ENCODE measurements at places on chromosomes 1 and 21.

GRCh38 chr21:46608672-46609111 is 3.8 kb upstream of the S100B start:
- no peak for DNase-seq

GRCh38 chr21:32934829-32935228 is 90.9 kb upstream of the OLIG2 start:
- DNase-seq = peak; percentile 11

GRCh38 chr1:87130438-87130837 is 198.2 kb upstream of the LMO4 start:
- DNase-seq = no peak

DNA sequence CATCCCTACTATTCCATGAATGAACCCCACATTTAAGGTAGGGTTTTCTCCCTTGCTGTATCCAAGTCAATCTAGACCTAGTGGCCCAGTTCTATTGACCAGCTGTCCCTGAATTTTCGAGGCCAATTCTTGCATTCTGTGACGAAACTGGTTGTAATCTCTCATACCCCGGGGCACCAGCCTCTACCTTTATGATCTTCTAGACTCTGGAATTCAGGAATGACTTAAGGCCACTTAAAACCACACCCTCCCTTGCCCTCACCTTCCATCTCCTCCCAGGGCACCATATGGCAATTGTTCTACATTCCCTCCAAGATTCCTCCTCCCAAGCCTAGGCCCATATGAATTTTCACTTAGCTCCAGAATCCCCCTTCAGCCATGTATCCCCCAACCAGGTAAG is 48.9 kb downstream of the RHOU start:
- no peak for DNase-seq

DNA sequence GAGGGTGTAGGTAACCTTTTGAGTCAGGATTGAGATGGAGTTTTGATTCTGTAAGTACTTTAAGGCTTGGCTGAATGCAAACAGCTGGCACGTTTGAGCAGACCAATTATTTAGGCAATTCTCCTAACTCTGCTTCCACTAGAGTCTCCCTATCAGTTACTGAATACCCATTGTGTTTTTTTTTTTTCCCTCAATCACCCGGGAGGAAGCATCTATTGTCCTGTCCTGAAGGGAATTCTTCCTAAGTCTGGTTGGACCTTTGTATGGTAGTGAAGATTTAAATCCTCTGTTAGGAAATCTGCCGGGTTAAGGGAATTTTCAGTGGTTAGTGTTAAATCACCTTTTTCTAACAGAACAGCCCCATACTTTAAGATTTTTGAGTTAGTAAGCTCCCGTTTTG is 571.2 kb upstream of the USP24 start:
- no peak for DNase-seq

DNA sequence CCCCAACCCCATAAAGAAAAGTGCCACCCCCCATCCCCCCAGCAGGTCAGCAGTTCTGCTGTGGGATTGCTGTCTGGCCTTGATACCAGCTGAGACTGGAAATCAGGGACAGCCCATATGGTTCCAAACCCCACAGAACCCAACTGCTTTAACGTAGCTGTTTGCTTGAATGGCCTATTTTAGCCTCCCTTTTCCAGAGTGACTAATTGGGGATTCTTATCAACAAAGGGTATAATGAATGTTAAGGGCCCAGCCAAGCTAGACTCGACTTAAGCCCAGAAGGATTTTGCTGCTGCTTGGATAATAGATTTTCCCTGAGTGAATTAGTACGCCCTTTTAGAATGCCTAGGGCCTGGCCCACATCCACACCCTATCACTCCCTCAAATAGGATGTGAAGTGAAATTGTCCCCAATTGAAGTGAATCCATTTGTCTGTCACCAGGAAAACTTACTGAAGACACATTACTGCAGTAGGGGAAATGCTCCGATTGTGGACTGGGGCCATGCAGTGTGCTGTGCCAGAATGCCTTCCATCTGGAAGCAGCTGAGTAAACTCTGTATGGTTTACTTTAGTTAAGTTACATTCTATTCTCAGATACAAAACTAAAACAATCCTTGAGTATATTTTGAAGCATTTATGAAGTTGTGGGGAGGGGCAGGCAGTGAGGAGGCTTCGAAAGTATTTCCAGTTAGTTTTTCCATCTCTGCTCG is 156.9 kb downstream of the DHRS3 start:
- DNase-seq = no peak

DNA sequence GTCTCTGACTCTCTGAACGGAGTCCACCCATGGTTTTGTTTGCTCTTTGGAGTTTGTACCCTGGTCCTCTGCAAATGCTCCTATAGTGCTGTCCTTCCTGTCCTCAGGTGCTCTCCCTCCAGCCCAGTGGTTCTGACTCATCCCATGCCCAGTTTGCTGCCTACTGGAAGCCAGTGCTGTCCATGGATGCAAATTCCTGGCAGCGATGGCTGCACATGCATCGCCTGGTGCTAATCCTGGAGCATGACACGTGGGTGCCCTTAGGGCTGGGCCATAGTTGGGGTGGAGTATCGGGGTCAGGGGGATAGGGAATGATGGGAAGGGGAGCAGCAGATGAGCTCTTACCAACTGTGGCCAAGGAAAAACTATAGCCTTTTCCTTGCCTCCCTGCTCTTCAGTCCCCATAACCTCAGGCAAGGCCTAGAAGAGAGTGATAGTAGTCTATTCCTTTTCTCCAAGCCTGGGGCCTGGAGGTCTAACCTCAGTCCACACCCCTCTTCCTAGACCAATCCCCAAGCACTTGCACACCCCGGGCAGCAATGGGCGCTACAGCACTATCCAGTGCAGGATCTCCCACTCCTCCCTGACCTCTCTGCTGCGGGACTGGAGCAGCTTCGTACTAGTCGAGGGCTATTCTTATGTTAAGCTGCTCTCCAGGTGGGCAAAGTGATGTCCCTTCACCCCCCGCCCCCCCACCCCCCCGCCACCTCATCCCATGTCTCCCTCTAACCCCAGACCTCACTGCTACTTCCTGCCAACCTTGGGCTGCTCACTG is 31.6 kb downstream of the HYI start:
- no peak for DNase-seq

Measured in activated CD8-positive, alpha-beta memory T cell treated with anti-CD3 and anti-CD28 coated beads, Interleukin-2, amount 10 ng/mL, durations not matched to agents 7 days and 5 days (primary cell).